ENCODE measurements at places on chromosomes 7 and 10.

GRCh38 chr10:78772986-78773530 is 295.7 kb upstream of the ZMIZ1 start:
- H3K4me3 ChIP-seq: no peak overlapping the region
- DNase-seq: no peak
- no peak overlapping the region for H3K27ac ChIP-seq
- no peaks in the 10 kb centered on the region for H3K36me3 ChIP-seq
- no peaks in the 10 kb centered on the region for H3K4me1 ChIP-seq

- DNase-seq: no peak
- H3K27ac ChIP-seq: no peak overlapping the region
- H3K36me3 ChIP-seq: no peaks in the 10 kb centered on the region
These were observed 98.0 kb downstream of the NPSR1 start for GRCh38 chr7:34756025-34756437.

DNA sequence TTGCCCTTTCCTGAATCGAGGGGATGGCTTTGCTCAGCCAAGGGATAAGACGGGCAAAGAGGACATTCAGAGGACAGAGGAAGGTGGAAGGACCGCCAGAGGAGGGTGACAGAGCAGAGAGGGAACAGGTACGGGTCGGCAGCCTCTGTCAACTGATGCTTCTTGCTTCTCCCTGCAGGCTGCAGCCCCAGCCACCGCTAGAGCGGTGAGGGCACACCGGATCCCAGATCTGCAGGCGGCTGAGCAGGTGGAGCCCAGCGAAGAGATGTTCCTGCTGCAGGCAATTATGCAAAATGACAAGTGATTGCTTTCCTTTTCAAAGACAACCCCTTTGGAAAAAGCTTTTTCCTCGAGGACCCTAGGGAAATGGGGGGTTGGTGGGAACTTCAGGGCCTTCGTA is 181.9 kb upstream of the ANKRD30A start:
- no peak overlapping the region for H3K4me3 ChIP-seq
- H3K4me1 ChIP-seq: no peaks in the 10 kb centered on the region
- no peak overlapping the region for H3K27ac ChIP-seq
- H3K27me3 ChIP-seq: no peaks in the 10 kb centered on the region
- no peak for DNase-seq
- no peaks in the 10 kb centered on the region for H3K36me3 ChIP-seq

- H3K27me3 ChIP-seq: peaks cover 4% of the 10 kb centered on the region
- no peaks in the 10 kb centered on the region for H3K36me3 ChIP-seq
- no peak for DNase-seq
These were observed 2.7 kb downstream of the AOC1 start for GRCh38 chr7:150855046-150855445.

GRCh38 chr10:43123361-43124093 is 14.7 kb upstream of the CSGALNACT2 start:
- no peaks in the 10 kb centered on the region for H3K36me3 ChIP-seq
- no peak overlapping the region for H3K4me3 ChIP-seq
- no peaks in the 10 kb centered on the region for H3K27me3 ChIP-seq
- H3K27ac ChIP-seq: no peak overlapping the region
- DNase-seq: no peak
- peaks cover 51% of the 10 kb centered on the region for H3K4me1 ChIP-seq

- H3K4me3 ChIP-seq: no peak overlapping the region
- no peak overlapping the region for H3K27ac ChIP-seq
- DNase-seq: no peak
- H3K27me3 ChIP-seq: no peaks in the 10 kb centered on the region
- H3K4me1 ChIP-seq: no peaks in the 10 kb centered on the region
These were observed 190.4 kb downstream of the MACC1 start for GRCh38 chr7:20026762-20027161.

- H3K36me3 ChIP-seq: no peaks in the 10 kb centered on the region
- peaks cover 6% of the 10 kb centered on the region for H3K4me1 ChIP-seq
- peak overlapping the region; percentile 72 for H3K4me3 ChIP-seq
- DNase-seq: no peak
- H3K27me3 ChIP-seq: no peaks in the 10 kb centered on the region
These were observed 843 bp downstream of the CFAP70 start for GRCh38 chr10:73357821-73358220.

DNA sequence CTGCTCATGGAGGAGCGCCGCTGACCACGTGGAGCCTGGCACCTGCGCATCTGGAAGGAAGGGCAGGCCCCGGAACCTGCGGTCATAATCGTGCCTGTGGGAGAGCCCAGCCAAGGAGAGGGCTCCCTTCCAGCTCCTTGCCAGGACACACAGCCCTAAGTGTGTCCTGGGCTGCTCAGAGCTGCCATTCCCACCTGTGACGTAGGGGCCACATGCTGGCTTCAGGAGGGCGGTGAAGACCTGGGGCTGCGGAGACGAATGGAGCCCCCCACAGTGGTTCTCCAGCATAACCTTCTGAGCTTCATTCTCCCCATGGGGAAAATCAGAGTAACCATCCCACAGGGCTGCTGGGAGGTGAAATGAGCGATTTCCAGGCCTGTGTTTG is 127.6 kb upstream of the CHST15 start:
- H3K27ac ChIP-seq: no peak overlapping the region
- no peaks in the 10 kb centered on the region for H3K36me3 ChIP-seq
- no peaks in the 10 kb centered on the region for H3K27me3 ChIP-seq
- no peak for DNase-seq

- no peaks in the 10 kb centered on the region for H3K27me3 ChIP-seq
- H3K4me3 ChIP-seq: no peak overlapping the region
- H3K4me1 ChIP-seq: no peaks in the 10 kb centered on the region
- no peak overlapping the region for H3K27ac ChIP-seq
- DNase-seq: no peak
- H3K36me3 ChIP-seq: no peaks in the 10 kb centered on the region
These were observed 46.8 kb downstream of the EXOC4 start for GRCh38 chr7:133299676-133300075.

- no peaks in the 10 kb centered on the region for H3K27me3 ChIP-seq
- H3K4me1 ChIP-seq: peaks cover 38% of the 10 kb centered on the region
- H3K36me3 ChIP-seq: peaks cover 19% of the 10 kb centered on the region
- H3K27ac ChIP-seq: no peak overlapping the region
These were observed 3.2 kb upstream of the ZNF775 start for GRCh38 chr7:150375662-150376521.

GRCh38 chr10:127198307-127198706 is 1.9 kb upstream of the INSYN2A start:
- no peak for DNase-seq
- H3K36me3 ChIP-seq: no peaks in the 10 kb centered on the region
- H3K27me3 ChIP-seq: no peaks in the 10 kb centered on the region
- H3K4me3 ChIP-seq: no peak overlapping the region

DNA sequence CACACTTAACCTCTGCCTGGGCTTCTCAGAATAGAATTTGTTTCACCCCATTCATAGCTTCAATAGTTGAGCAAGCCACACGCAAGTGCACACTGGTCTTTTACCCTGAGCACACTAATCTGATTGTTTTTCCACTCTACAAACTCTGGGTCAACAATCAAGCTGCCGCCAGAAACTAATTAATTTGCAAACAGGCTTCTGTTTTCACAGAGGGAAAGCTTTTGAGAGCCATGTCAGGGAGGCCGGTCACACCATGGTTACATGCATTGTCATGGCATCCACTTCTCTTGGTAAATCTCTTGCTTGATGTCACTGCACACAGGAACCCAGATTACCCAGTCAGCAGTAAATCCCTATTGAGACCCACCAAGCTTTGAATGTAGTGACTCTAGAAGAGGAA is 154.2 kb downstream of the SEMA3A start:
- H3K27ac ChIP-seq: no peak overlapping the region
- no peak for DNase-seq
- no peak overlapping the region for H3K4me3 ChIP-seq
- no peaks in the 10 kb centered on the region for H3K36me3 ChIP-seq
- H3K4me1 ChIP-seq: no peaks in the 10 kb centered on the region
- no peaks in the 10 kb centered on the region for H3K27me3 ChIP-seq

- no peak overlapping the region for H3K27ac ChIP-seq
- no peaks in the 10 kb centered on the region for H3K36me3 ChIP-seq
- DNase-seq: no peak
- H3K4me3 ChIP-seq: no peak overlapping the region
- H3K4me1 ChIP-seq: no peaks in the 10 kb centered on the region
These were observed 221.4 kb upstream of the SEMA3C start for GRCh38 chr7:81140252-81140651.
